RWPE1 (cell line): ENCODE measurements at places on chromosomes 7 and 10.

DNA sequence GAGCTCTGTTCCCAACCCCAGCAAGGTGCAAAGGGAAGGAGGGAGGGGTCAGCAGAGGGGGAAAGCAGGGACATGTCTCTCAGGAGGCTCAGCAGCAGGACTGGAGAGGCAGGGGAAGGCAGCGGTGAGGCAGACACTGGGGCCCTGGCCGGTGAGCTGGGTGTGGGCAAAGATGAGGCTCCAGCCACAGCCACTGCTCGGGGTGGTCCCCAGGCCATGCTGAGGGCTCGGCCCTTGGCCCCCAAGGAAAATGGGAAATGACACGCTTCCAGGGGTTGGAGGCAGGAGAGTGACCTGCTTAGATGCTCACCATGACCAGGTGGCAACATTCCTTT lies 35.4 kb upstream of the CHST15 start:
- DNase-seq = no peak

GRCh38 chr10:44347609-44348400 lies 37.1 kb downstream of the CXCL12 start:
- DNase-seq = no peak

GRCh38 chr7:38757931-38758330 lies 126.8 kb upstream of the AMPH start:
- no peak for DNase-seq

GRCh38 chr10:63094405-63094804 lies 38.7 kb upstream of the NRBF2 start:
- DNase-seq = no peak

GRCh38 chr7:6551016-6551511 lies at the start of gene GRID2IP:
Gene GRID2IP, minus strand, starts transcription at chr7:6551461. Its CDS starts 25 bp downstream, at chr7:6551436.
- DNase-seq = no peak

DNA sequence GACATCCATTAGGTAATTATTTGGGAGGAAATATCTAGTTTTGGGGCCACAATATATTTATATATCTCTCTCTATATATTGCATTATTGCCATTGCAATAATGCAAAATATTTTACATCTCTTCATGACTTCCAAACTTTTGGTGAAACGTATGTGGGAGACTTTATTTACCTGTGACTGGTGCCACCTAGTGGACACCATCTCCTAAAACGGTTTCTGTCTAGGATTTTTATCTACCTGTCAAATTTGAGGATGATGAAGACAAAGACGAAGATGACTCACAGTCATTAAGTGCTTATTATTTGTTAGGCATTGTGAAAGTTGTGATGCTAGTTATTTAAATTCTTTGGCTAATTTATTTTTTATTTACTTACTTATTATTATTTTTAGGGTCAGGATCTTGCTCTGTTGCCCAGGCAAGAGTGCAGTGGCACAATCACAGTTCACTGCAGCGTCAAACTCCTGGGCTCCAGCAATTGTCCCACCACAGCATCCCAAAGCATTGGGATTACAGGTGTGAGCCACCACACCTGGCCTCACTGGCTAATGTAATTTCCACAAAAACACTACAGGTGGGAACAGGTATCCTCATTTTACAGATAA lies 18.7 kb upstream of the CBLL1 start:
- peak; percentile 76 for DNase-seq

DNA sequence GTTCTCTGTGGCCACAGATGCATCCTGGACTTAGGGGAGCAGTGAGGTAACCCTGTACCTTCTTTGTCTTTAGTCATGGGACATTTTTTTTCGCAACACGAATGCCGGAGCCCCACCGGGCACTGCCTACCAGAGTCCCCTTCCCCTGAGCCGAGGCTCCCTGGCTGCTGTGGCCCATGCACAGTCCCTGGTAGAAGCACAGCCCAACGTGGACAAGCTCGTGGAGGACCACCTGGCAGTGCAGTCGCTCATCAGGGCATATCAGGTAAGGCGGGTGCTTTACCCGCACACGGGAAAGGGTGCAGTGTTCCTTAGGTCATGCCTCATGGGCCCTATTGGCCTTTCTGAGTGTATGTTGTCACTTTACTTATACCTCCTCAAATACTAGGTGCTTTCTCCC lies 38.8 kb downstream of the OGDH start:
- no peak for DNase-seq

DNA sequence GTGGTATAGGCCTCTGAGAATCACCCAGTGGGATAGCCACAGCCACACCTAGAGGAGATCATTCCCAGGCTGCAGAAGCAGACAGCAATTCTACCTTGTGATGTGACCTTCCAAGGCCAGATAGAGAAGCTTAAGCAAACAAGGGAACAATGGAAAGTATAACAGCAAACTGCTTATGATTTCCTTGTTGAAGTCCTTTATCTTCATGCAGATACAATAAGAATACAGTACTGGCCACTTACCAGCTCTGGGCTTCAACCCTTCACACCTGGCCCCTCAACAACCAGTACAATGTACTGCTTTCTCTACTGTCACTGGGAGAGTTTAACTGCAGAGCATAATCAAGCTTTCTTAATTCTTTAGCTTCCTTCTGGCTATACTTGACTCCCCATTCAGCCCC lies 22.6 kb upstream of the DDX50 start:
- DNase-seq = no peak

- DNase-seq = no peak
Observed at GRCh38 chr10:10208196-10208595, 809.5 kb upstream of the CELF2 start.

DNA sequence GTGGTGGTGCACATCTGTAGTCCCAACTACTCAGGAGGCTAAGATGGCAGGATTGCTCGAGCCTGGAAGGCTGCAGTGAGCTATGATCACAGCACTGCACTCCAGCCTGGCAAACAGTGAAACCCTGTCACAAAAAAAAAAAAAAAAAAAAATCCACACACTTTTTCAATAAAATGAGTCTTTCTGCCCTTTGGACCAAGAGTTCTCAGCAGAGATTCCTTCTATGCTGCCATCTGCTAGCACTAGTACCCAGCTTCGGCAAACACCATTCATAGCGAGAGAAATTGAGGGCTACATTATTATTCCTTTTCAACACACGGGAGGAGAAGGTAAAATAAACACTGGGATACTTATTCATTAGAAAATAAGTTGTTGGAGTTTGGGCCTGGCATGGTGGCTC lies 43.4 kb upstream of the CCDC7 start:
- DNase-seq = no peak

DNA sequence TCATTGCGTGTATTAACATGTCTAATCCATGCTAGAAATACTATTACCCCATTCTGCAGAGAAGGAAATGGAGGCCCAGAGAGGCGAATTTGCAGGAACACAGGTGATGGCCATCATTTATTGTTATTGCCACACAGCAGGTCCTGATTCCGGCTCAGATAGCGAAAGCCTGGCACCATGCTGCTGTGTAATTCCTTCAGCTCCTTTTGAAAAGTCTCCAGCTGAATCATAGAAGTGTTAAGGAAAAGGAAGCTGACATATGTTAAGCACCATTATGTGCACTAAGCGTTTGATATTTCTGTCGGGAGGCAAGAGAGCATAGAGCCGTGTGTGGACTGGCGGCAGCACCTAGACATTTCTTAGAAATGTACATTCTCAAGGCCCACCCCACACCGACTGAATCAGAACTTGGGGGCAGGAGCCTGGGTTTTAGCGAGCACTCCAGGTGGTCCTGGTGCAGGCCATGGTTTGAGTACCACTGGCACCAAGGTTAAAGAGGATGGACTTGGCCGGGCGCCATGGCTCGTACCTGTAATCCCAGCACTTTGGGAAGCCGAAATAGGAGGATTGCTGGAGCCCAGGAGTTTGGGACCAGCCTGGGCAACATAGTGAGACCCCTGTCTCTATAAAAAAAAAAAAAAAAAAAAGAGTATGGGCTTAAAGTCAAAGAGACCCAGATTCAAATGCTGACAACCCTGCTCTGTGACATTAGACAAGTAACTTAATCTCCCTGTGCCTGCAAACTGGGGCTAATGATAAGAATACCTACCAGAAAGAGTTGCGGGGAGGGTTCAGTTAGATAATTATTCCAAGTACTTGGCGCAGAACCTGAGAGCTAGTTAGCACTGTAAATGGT lies 52.2 kb downstream of the UNC5B start:
- no peak for DNase-seq

DNA sequence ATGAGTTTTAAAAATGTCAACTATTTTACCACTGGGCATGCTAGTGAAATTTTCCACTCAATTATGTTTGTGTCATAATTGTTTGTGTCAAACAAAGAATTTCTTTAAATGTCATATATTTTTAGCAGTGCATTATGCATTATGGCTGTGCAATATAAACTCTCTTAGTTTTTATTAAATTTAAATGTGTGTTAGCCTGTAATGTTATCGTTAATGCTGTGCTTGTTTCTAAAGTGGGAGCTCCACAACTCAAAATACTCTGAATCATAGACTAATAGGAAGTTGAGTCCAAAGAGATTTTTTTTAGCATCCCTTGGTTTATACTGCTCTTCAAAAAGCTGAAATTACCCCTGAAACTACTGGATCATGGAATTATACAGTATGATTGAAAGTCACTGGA lies 26.8 kb downstream of the GNAI1 start:
- DNase-seq = no peak

- DNase-seq = peak; percentile 78
Observed at GRCh38 chr10:119209035-119209735, 1.8 kb downstream of the GRK5 start.

DNA sequence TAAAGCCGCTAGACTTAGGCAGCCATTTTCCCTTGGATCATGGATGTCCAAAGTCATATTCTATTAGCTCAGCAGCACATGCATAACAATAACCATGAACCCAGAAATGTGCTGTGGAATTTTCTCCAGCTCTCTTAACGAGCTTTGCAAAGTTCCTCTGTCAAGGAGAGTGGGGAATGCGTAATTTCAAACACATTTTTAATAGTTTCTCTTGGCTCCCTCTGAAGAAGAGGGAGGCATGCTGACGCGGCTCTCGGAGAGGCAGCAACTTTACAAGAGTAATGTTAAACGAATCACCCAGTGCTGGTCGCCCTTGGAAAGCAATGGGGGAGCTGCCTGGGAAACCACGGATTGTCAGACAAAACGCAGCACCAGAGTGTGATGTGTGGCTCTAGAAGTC lies 114.8 kb downstream of the RAB18 start:
- no peak for DNase-seq

GRCh38 chr7:44796034-44796503 lies 412 bp upstream of the PPIA start:
- peak; percentile 57 for DNase-seq

- DNase-seq = no peak
Observed at GRCh38 chr10:105538874-105539273, 897.8 kb downstream of the SORCS3 start.

- peak; percentile 46 for DNase-seq
Observed at GRCh38 chr7:36659172-36659516, 65.2 kb downstream of the AOAH start.

GRCh38 chr10:100869399-100869798 lies 43.4 kb upstream of the SLF2 start:
- no peak for DNase-seq

DNA sequence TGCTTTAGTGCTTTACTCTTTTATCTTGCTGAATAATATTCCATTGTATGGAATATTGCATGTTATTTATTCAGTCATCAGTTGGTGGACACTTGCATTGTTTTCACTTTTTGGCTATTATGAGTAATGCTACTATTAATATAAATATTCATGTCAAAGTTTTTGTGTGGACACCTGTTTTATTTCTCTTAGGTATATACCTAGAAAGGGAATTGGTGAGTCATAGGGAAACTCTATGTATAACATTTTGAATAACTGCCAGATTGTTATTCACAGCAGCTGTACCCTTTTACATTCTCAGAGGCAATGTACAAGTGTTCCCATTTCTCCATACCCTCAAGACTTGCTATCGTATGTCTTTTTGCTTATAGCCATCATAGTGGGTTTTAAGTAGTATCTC lies 268.7 kb downstream of the SEMA3A start:
- DNase-seq = no peak

DNA sequence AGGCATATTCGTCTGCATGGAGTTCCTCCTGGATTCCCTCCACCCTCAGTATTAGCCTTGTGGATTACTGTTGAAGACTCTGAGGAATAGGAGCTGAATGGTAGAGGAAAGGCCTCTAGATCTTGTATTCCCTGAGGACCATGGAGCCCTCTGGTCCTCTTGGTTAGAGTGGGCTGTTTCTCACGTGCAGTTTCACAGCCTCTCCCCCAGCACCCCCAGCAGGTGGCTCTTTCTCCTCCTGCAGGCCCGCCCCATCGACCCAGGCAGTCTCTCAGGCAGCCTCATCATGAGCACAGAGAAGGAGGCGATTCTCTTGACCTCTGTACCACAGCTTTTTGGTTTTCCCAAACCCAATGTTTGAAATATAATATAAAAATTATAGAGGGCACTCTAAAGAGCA lies 102.0 kb downstream of the WNT2 start:
- DNase-seq = no peak

GRCh38 chr7:135932131-135932530 lies 45.0 kb downstream of the MTPN start:
- no peak for DNase-seq

DNA sequence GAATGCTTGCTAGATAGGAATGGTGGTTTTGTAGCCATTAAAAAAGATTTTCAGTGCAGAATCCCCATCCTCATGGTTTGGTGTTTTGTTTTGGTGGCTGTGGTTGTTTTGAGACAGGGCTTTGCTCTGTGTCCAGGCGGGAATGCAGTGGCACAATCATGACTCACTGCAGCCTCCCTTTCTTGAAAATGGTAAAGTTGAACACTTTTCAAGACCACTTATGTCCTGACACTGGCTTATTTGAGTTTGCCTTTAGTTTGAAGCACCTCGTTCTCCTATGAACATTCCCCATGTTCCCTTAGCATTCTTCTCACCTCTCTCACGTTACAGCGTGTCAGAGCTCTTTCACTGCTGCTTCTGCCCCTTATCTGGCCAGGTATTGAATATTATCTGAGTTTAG lies 140.1 kb downstream of the LRRC4 start:
- no peak for DNase-seq

DNA sequence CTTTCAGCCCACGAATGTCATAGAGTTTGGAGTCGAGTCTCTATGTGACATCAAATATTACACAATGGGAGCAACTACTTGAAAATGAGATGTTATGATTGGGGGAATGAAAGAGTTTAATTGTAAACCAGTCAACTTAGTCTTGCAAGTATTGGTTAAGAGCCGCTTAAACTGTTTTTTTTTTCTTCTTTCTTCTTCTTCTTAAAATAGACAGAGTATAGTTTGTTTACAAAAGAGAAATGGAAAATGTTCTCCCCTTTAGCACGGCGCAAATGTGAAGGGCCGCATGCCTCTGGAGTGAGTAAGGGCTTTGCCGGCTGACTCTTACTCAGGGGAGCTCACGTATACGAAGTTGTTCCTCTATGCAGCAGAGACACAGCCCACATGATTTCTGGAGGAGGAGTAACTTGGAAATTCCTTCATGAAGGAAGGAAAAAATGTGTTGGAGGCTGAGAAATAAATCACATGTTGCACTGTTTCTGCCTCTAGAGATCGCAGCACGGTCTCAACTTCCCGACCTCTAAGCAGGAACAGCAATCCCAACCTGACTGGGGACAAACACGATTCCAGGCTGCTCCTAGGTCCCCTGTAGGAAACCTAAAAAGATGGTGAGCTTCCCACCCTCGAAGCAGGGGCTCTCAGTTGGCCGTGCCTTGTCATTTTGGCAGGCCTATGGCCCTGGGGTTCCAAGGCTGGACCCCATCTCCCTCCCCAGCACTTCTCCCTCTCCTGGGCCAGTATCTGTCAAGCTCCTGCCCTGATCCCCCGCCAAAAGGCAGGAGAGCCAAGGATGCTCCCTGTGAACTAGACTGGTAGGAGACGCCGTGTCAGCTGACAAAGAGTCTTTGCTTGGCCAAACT lies 44.8 kb downstream of the MYOF start:
- peak; percentile 94 for DNase-seq

GRCh38 chr10:116472891-116473290 lies 45.2 kb downstream of the PNLIPRP3 start:
- DNase-seq = no peak

GRCh38 chr7:129271500-129272355 lies 46.9 kb downstream of the AHCYL2 start:
- DNase-seq = peak; percentile 35
